T-helper 2 cell (primary cell): ENCODE measurements at places on chromosomes 1 and 21.

DNA sequence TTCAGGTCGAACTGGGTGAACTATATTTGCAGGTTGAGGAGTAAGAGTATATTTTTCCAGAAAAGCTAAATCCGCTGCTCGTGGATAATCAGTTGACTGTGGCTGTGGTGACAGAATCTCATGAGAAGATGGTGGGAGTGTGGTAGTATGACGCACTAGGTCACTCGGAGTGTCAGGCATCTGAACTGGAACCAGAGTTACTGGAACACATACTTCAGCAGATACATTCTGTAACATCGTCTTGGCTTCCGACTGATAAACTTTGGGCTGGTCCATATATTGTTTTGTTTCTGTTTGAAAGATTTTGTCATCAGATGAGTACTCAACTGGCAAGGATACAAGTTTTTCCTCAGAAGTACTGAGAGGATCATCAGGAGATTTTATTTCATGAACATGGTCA is 13.0 kb upstream of the ASPM start:
- no peak for DNase-seq

DNA sequence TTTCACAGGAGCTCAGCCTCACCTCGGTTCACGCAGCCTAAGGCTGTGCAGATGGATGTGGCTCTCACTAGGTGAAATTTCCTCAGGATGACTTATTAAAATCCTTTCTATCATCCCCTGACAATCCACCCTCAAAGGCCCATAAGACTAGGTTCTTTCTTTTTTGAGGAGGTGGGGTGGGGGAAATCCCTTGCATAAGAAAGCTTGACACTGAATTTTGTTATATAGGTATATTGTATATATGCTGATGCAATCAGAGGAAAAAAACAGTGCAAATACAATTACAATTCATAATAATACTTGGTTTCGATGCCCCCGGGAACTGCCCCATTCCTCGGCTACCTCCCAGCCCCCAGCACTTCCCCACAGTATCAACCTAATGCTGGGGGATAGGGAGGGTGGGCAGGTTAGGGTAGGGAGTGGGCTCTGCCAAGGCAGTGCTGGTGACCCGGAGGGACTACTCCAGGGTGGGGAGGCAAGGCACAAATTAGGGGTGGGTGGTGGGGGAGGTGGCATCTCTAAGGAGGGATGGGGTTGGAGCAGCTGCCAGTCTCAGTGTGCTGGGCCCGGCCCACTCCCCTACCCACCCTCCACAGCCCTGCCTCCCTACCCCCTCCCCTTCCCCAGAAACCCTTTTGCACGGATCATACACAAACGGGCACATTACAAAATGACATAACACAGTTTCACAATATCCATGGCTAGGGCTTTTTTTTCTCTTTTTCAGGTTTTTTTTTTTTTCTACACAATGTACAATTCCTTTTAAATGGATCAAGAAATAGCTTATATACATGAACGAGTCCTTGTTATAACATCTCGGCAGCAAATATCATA is 30.9 kb downstream of the SLC27A3 start:
- DNase-seq, result no peak

GRCh38 chr1:215004121-215004827 is 78.3 kb upstream of the KCNK2 start:
- DNase-seq, result no peak

DNA sequence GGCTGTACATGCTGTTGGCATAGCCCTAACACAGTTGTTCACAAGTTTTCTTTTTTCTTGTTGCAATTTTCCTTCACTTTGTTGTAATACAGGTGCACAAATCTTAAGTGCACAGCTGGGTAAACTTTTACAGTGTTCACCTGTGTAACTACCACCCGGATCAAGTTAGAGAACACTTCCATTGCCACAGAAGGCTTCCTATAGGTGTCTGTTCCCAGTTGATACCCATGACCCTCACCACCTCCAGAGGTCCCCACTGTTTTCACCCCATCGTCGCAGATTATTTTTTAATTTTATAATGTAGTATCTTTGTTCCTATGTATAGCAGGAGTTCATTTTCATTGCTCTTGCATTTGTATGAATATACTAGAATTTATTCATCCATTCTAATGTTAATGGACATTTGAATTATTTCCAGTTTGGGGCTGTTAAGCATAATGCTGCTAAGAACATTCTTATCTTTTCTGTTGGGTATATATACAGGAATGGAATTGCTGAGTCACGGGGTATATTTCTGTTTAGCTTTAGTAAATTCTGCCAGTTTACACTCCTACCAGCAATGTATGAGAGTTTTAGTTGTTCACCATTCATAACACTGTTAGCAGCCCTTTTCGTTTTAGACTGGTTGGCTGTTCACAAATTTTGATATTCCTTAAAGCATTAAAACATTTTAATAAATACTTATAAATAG is 16.4 kb downstream of the SPRTN start:
- no peak for DNase-seq
